G401 (cell line): ENCODE measurements at places on chromosomes 4 and X. TPM values are rescaled to one million over a fixed set of nuclear protein-coding genes. Genes with fewer than 3 reads are reported as not detected.

SSX3 gene
- not detected in 2 replicates for total RNA-seq

ITM2A gene
- not detected in 2 replicates for total RNA-seq

TEC gene
- not detected in 2 replicates for total RNA-seq

SYN1 gene
- total RNA-seq, result 0.61 TPM in 1 of 2 replicates, not detected in the other

AIFM1 gene
- 51.6 and 95.5 TPM in 2 replicates for total RNA-seq

JCHAIN gene
- not detected in 2 replicates for total RNA-seq

SH2D1A gene
- total RNA-seq, result not detected in 2 replicates

MAGEB2 gene
- total RNA-seq, result not detected in 2 replicates

DNA sequence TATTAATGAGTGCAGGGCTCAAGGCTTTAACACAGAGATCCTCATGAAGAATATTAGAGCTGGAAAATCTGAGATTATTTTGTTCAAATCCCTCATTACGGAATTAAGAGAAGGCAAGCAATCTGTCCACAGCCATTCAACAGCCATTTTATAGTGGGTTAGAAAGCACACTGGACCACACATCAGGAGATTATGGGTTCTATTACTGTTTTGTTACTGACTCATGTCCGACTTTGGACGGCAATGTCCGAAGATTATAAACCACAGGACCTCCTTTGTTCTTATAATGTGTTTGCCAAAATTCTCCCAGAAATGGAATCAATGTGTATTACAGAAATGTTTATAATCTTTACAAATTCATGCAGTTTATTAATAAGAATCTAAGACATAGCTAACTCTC lies 8.1 kb downstream of the LAMTOR3 start:
- no peak for DNase-seq

DNA sequence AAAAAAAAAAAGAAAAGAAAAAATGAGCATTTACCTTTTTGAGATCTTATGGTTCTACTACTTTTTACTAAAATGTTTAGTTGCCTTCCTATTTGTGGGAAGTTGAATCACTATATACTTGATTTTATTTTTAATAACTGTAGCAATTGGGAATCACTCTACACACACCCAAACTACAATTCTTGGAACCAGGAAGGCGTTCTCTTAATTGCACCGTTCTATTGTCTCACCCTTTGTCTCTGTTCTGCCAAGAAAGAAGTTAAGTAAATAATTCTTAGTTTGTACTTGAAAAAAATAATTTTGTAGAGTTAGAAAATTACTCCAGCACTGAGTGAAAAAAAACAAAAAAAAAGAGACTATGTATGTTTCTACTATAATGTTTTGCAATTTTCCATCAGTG lies 62.7 kb downstream of the ATOH1 start:
- no peak for DNase-seq

DNA sequence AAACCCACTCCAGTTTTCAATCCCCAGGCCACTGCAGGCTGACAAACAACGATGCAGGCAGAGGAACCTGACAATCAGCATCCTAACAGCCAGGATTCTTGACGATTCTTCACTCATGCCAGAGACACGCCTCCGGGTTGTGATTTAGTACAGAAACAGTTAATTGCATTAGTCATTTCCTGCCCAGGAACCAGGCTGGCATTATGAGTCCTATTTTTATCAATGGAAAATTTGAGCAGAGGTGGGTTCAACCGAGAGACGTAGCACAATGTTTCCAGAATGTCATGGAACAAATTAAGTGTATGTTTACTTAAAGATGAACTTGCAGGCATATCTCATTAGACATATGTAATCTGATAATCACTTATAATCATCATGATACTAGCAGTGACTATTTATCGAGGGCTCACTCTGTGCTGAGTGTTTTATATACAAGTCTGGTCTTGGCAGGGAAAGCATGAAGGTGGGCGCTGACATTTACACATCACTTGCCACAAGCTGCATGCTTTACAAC lies 159.7 kb downstream of the NSUN7 start:
- DNase-seq, result no peak

DNA sequence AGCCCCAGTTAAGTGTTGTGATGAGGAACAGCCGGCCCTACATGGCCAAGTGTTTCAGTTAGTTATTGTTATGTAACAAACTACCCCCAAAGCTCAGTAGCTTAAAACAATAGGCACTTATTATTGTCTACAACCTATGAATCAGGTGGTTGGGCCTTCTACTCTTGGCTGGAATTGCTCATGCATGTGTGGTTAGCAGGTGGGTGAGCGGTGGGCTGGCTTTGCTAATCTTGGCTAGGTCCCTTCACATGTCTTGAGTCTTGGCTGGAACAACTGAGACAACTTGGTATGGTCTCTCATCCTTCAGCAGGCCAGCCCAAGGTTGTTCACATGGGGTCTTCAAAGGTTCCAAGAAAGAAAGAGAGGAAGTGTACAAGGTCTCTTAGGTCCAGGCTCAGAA lies 54.5 kb upstream of the CHRNA9 start:
- no peak for DNase-seq

DNA sequence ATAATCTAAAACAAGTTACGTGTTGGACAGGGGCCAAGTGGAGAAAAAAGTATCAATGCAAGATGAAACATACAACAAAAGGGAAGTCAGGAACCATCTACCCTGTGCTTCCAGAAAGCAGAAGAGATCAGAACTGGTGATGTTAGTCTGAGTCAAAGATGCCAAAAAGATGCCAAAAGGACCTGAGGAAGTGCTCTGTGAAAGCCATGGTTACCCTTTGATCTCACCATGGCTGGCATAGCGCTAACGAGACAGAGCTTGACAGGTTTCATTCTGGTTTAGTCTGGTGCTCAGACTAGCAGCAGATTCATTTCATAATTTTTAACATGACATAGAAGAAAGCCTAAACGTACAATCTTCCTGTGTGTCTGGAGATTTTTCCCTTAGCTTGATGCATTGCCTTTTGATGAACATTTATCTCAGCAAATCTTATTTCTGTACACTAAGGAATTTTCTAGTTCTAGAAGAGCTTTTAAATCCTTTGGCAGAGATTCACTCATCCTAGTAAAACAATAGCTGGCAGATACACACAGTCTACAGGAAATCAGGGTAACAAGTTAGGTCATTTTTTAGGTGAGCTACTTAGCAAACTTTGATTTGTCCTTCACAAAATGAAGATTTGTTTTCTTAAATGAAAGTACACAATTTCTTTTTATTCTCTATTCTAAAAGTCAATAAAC lies 87.7 kb downstream of the COL25A1 start:
- no peak for DNase-seq

DNA sequence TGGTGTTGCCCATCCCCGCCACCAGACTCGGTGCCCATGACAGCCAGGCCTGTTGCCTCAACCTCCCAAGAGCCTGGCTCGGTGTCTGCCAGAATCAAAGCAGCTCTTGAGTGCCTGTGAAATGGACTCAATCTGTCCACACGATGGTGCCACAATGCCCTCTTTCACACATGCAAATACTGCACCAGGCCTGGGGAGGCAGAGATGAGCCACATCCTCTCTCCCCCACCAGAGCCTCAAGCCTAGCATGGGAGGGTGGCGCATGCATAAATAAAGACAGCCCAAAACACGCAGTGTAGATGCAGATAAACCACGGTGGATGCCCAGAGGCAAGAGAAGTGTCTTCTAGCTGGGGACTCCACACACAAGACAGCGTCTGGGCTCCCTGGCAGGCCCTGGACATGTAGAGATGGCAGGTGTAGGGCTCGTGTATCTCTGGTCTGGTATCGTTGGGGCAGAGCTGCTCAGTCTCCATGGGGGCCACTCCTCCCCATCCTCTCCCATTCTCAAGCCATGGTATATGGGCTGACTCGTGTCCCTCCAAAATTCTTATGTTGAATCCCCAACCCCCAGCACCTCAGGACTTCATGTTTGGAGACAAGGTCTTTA lies 65.6 kb downstream of the JAKMIP1 start:
- DNase-seq, result no peak

GRCh38 chr4:7240306-7240705 lies 48.0 kb downstream of the SORCS2 start:
- DNase-seq, result no peak

DNA sequence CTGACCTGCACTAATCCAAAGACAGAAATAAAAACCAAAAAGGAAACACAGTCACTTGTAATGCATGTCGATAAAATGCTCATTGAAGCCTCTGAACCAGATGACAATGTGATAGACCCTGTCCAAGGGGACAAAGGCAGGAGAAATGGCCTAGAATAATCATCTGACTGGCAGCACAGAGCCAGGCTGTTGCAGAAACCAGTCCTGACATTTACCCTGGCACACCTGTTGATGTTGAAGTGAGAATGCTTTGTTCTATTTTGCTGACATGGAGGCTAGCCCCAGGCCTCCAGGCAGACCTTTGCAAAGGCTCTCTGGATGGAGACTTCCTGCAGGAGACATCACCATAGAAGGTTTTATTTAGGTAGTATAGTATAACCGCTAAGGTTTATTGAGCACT lies 41.0 kb downstream of the TFDP3 start:
- no peak for DNase-seq

- no peak for DNase-seq
Measured at GRCh38 chr4:162782778-162783525, 383.7 kb downstream of the NAF1 start.

DNA sequence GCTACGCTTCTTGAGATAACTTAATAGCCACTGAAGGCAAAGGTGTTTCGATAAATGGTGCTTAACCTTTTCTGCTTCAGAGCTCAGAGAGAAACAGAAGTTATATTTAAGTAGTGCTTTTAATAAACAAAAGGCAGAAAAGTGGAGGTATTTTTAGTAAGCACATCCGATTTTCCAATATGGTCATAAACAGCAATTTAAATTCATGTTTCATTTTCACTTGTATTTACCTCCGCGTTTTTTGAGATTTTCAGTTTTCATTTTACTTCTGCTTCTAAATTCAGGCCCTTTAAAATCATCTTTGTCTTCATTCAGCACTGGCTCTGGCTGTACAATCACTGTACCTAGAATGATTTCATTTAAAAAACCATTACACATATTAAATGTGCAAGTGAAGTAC lies 92.4 kb downstream of the ATRX start:
- DNase-seq, result no peak

DNA sequence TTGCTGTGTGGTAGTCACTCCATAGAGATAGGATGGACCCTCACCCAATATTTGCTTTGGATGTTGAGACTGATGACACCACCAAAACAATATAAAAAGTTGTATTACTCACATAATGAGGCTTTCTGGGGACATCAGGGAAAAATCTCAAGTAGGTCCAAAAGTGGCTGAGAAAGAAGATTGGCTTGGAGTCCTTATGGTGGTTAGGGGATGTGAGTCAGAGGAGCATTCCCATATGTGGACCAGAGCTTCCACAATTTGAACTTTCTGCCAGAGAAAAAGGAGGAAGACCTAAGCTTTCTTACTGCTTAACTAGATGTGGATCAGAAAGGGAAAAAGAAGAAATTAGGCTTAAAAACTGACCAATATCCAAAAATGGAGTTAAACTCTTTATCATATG lies 460.5 kb downstream of the SH3BGRL start:
- DNase-seq, result no peak

DNA sequence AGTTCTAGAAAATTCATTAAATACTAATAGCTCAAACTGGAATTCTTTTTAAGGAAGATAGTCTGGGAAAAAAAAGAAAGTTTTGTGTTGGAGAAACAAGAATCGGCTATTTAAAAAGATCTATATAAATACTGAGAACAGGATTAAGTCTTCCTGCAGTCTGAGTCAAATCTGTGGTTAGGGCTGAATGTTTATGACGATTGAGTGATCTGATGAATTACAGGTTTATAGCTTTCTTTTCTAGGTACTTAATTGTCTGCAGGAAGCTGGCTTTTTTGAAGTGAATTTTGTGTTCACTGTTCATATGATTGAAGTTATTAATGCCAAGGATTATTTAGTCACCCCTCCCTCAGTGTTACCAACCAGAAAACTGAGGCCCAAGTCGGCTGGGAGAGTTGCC lies 42.2 kb downstream of the TLL1 start:
- DNase-seq, result no peak

- no peak for DNase-seq
Measured at GRCh38 chr4:148300877-148301276, 141.3 kb downstream of the NR3C2 start.

- no peak for DNase-seq
Measured at GRCh38 chrX:138853936-138854335, 142.4 kb upstream of the FGF13 start.

- DNase-seq, result no peak
Measured at GRCh38 chr4:76569706-76570105, 134.7 kb downstream of the SHROOM3 start.

- DNase-seq, result no peak
Measured at GRCh38 chr4:52848254-52848653, 13.9 kb upstream of the RASL11B start.

DNA sequence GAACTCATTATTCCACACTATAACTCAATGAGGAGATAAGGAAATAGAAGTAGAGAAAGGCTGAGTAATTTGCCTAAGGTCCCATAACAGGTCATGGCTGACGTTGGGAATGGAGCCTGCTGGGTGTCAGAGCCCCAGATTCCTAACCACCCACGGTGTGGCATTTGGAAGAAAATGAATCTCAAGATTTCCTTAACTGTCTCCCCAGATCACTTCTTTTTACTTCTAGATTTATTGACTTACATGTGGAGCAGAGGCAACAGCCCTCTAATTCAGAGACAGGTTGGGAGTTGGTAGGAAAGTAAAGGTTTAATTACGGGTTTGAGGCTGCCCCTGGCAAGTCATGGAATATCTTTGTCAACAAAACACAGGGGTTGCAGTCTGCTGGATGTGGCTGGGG lies 134.0 kb downstream of the ARHGAP10 start:
- DNase-seq, result no peak

- DNase-seq, result no peak
Measured at GRCh38 chr4:30920043-30920442, 199.9 kb downstream of the PCDH7 start.

- no peak for DNase-seq
Measured at GRCh38 chr4:146428298-146428697, 93.4 kb downstream of the SLC10A7 start.

- DNase-seq, result no peak
Measured at GRCh38 chr4:87262886-87263285, 42.5 kb upstream of the KLHL8 start.

GRCh38 chr4:90184560-90184959 lies 57.4 kb downstream of the CCSER1 start:
- no peak for DNase-seq

GRCh38 chrX:13985697-13986435 lies 43.8 kb downstream of the GEMIN8 start:
- no peak for DNase-seq

DNA sequence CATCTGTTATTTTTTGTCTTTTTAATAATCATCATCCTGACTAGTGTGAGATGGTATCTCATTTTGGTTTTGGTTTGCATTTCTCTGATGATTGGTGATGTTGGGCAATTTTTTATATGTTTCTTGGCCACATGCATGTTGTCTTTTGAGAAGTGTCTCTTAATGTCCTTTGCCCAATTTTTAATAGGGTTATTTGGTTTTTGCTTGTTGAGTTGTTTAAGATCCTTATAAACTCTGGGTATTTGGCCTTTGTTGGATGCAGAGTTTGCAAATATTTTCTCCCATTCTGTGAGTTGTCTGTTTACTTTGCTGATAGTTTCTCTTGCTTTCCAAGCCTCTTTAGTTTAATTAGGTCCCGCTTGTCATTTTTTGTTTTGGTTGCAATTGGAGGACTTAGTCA lies 152.1 kb upstream of the MED14 start:
- DNase-seq, result no peak
